ENCODE measurements at places on chromosomes 2 and 18.

DNA sequence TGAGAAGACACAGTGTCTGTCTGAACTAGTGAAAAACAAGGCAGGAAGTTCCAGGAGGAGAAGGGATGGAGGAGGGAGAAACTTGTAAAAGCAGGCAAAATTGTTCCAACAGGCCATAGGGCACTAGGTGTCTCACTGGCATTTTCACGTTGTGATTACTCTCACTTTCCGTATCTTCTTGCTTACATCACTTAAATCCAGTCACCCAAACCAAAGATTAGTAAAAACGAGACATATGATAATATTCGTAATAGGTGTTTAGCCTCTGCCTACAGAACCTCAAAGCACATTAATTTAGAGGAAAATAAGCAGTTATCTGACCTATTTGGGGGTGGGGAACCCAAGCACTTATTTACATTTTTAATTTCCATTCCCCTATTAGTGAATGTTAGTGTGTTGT lies 78.3 kb downstream of the POU3F3 start:
- no peak for DNase-seq

GRCh38 chr2:126978333-126978732 lies 79.6 kb downstream of the TEX51 start:
- no peak for DNase-seq

GRCh38 chr2:238279324-238279682 lies 9.1 kb downstream of the PER2 start:
- no peak for DNase-seq

DNA sequence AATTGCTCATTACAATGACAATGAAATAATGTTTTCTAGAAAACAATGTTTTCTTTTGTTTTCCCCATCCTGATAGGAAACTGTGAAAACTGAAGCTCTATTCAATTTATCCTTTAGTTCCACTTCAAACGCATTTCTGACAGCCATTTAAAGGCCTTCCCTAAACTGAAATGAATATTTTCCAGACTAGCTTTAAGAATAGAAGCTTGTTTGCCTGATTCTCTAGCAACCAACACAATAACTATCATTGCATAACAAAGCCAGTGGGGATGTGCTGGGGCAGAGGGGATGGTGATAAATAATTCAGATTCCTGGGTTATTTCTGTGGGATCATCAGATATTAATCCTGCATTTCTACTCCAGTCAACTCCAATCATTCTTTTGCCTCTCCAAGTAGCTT lies 427.1 kb downstream of the RND3 start:
- no peak for DNase-seq

DNA sequence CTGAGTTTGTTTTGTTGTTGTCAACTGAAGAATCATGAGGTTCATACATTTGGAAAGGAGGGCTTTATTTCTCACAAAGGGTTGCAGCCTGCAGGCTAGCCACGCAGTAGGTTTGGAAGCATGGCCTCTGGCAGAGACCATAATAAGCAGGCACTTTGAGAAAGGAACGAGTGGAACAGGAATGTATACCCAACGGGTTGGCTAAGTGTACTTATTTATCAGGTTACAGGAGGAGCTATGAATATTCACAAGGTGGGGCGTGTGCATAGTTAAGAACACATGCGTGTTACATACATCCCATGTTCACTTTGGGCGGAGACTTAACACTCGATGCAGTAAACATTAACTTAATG lies 30.1 kb upstream of the SH3RF3 start:
- no peak for DNase-seq

GRCh38 chr2:102063941-102064678 lies 72.3 kb downstream of the IL1R2 start:
- peak; percentile 94 for DNase-seq

GRCh38 chr2:52342458-52342857 lies 1310.5 kb upstream of the NRXN1 start:
- DNase-seq, result no peak

GRCh38 chr2:232525791-232526371 lies at the start of gene CHRND:
CHRND (plus strand) TSS chr2:232526160; CDS start chr2:232526216, 56 bp downstream.
- DNase-seq, result no peak

DNA sequence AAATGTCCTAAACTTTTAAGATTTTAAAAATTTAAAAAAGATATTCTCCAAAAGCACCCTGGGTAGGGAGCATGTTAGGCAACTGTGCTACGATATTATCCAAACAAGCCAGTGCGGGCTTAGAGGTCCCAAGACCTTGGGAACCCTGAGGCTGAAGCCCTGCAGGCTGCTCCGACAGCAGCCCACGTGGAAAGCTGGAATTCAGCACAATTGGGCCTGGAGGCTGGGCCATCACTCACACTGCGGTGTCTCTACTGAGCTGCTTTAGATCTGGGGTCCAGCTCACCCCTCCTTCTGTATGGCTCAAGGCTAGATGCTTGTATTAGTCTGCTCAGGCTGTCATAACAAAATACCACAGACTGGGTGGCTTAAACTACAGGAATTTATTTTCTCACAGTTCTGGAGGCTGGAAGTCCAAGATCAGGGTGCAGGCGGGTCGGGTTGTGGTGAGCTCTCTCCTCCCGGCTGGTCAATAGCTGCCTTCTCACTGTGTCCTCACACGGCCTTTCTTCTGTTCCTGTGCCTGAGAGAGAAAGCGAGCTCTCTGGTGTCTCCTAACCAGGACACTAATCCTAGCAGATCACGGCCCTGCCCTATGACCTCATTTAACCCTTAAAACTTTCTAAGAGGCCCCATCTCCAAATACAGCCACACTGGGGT lies 42.5 kb downstream of the DPYSL5 start:
- no peak for DNase-seq

- no peak for DNase-seq
Measured at GRCh38 chr2:142037066-142037465, 93.8 kb downstream of the LRP1B start.

- no peak for DNase-seq
Measured at GRCh38 chr2:125644257-125644656, 1011.7 kb upstream of the GYPC start.

DNA sequence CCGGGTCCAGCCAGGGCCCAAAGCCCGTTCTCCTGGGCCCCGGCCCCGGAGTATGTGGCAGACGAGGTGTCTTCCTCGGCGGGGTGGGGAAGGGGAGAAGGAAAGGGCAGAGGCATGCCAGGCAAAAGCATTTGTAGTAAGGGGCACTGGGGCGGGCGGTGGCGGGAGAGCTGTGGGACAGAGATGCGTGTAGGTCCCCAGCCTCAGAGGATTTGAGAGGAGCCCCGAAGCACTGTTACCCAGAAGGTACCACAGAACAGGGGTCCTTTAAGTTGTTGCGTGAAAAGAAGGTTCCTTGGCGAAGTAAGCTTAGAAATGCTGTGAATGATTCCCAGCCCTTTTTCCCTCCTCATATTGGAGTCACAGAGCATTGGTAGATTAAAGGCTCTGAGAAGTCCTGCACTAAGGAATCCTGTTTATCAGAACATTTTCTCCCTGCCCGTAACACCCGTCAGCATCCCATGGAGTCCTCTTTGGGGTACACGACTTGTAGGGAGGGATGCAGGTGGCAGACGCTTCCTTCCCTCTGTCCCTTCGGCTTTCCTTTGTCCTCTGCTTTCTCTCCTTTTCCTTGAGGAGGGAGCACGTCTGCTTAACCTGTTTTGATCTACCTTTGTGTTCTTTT lies 12.5 kb downstream of the GAREM2 start:
- no peak for DNase-seq

Measured in HL-60 (cell line).